ENCODE measurements at places on chromosomes 12 and 14. TPM values are rescaled to one million over a fixed set of nuclear protein-coding genes. Genes with fewer than 3 reads are reported as not detected.

CD69 gene
- total RNA-seq = 0.11 TPM

TMEM229B gene
- total RNA-seq = 0.33 TPM

PTCSC3 gene
- not detected for total RNA-seq

SDR9C7 gene
- not detected for total RNA-seq

BATF gene
- not detected for total RNA-seq

PAN2 gene
- 25.4 TPM for total RNA-seq

CPSF2 gene
- total RNA-seq = 76.7 TPM

VWF gene
- 1.3 TPM for total RNA-seq

SLC25A47 gene
- not detected for total RNA-seq

DHRS2 gene
- total RNA-seq = 0.22 TPM

TAS2R50 gene
- total RNA-seq = 3.5 TPM

MIP gene
- total RNA-seq = not detected

All from uterine smooth muscle cell (primary cell).